ENCODE measurements at places on chromosomes 7 and 10. TPM values are rescaled to one million over a fixed set of nuclear protein-coding genes. Genes with fewer than 3 reads are reported as not detected.

GRCh38 chr10:11057018-11057417 lies 39.3 kb downstream of the CELF2 start:
- no peak for DNase-seq

PRSS37 gene
- total RNA-seq, result not detected

DNA sequence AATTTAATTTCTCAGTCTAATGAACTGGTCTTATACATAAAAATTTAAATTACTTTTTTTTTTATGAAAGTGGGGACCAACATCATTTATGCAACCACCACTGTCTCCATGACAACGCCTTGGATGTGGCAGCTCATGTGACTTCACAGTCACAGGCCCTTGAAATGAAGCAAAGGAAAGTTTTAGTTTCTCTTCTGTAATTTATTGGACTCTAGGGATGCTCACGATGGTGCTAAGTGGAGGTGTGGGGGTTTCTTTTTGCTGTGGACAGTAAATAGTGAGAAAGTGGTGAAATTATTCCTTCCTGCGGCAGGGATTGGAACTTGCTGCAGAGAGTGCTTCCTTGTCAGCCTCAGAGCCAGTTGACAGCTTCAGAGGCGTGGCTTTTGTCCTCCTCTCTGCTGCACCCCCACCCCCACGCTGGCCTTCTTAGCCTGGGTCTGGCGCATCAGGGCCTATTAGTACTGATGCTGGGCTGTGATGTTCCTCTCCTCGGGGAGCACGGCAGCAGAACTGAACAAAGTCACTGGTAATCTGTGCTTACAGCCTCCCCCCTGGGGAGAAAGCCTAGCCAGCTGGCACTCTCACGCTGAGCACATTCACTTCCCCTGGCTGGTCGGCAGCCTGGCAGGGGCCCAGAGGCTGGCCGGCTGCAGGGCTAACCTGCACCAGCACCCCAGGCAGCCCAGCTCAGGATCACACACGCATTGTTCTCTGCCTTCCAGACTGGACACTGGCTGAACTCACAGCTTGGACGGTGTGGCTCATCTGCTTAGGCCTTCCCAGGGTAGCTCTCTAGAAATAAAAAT lies 517.5 kb upstream of the GALNT17 start:
- DNase-seq, result peak; percentile 41

CTAGE8 gene
- 13.8 TPM for total RNA-seq

- no peak for DNase-seq
Observed at GRCh38 chr7:93923296-93923695, 1.8 kb downstream of the GNG11 start.

SVOPL gene
- total RNA-seq, result 3.1 TPM

GRCh38 chr7:153524070-153524601 lies 528.1 kb upstream of the DPP6 start:
- DNase-seq, result no peak

EFCAB10 gene
- not detected for total RNA-seq

- no peak for DNase-seq
Observed at GRCh38 chr7:2803755-2804154, 40.4 kb downstream of the GNA12 start.

All from mucosa of descending colon (tissue), 3 donors.